ENCODE measurements at places on chromosomes 1 and 21.

GRCh38 chr1:248837045-248837780 is 811 bp upstream of the ZNF672 start:
- H3K27me3 ChIP-seq: no peaks in the 10 kb centered on the region
- peaks cover 32% of the 10 kb centered on the region for H3K4me1 ChIP-seq
- peak overlapping the region; percentile 97 for H3K27ac ChIP-seq

- H3K36me3 ChIP-seq: no peaks in the 10 kb centered on the region
- H3K27ac ChIP-seq: no peak overlapping the region
- no peaks in the 10 kb centered on the region for H3K4me1 ChIP-seq
These were observed 9.0 kb upstream of the RPTN start for GRCh38 chr1:152167835-152168534.

DNA sequence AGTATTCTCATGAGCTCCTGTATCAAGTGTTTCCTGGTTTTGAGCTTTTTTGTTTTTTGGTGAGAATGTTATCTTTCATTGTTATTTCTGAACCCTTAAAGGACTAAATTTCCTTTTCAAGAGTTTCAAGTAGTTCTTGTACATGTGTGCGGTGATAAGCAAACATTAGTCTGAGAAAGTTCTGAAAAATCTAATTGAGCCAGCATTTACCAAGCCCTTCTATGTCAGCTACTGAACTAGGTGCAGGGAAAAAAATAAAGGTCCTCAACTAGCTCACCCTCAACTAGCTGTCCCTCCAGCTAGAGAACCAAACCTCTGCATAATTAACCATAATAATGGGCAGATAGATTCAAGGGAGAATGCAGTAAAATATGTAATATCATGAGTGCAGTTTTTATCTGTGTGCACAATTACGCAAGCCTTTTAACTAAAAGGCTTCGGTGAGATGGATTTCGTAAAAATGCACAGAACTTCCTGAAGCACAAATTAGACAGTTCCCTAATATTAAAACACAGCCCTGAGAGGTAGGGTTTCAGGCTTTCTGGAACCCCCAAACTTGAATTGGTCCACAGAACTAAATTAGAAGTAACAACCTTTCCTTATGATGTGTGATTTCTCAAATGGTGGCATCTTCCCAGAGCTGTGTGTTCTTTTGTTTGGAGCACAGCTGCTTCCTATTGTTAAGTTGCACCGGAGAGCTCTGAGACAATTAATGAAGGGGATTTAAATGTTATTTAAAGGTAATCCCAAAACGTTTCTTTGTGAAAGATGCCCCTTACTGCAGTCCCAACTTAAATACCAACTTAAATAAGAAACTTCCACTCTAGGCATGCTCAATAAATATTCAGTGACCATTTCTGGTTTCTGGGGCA is 165.8 kb downstream of the NFIA start:
- H3K4me1 ChIP-seq: peaks cover 47% of the 10 kb centered on the region
- H3K27ac ChIP-seq: no peak overlapping the region
- H3K36me3 ChIP-seq: no peaks in the 10 kb centered on the region
- no peaks in the 10 kb centered on the region for H3K27me3 ChIP-seq
- DNase-seq: no peak

- H3K27ac ChIP-seq: no peak overlapping the region
- H3K4me3 ChIP-seq: no peak overlapping the region
- H3K27me3 ChIP-seq: peaks cover 16% of the 10 kb centered on the region
- no peak for DNase-seq
These were observed 96.8 kb upstream of the RUNX3 start for GRCh38 chr1:25026730-25027450.

GRCh38 chr1:115275216-115275615 is 62.8 kb downstream of the NGF start:
- no peaks in the 10 kb centered on the region for H3K36me3 ChIP-seq
- H3K27ac ChIP-seq: no peak overlapping the region
- H3K4me3 ChIP-seq: no peak overlapping the region

DNA sequence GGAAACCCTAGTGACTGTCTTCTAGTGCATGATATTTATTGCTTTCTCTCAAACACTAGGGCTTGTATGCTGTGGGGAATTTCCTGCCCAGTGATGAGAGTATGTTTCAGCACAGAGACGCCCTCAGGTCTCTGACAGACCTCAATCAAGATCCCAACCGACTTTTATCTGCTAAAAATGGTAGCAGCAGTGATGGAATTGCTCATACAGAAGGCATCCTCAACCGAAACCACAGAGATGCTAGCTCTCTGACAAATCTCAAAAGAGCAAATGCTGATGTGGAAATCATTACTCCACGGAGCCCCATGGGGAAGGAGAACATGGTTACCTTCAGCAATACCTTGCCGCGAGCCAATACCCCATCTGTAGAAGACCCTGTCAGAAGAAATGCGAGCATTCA is 41.3 kb downstream of the PLPPR4 start:
- H3K4me1 ChIP-seq: no peaks in the 10 kb centered on the region
- no peak for DNase-seq
- no peak overlapping the region for H3K27ac ChIP-seq

GRCh38 chr1:241536304-241536703 is 4.1 kb downstream of the KMO start:
- no peaks in the 10 kb centered on the region for H3K36me3 ChIP-seq
- no peak for DNase-seq
- peaks cover 3% of the 10 kb centered on the region for H3K27me3 ChIP-seq
- H3K27ac ChIP-seq: no peak overlapping the region
- no peaks in the 10 kb centered on the region for H3K4me1 ChIP-seq

- H3K4me3 ChIP-seq: no peak overlapping the region
- no peaks in the 10 kb centered on the region for H3K27me3 ChIP-seq
- no peak overlapping the region for H3K27ac ChIP-seq
- peaks cover 74% of the 10 kb centered on the region for H3K36me3 ChIP-seq
These were observed 31.7 kb downstream of the ARHGAP29 start for GRCh38 chr1:94205639-94206038.

DNA sequence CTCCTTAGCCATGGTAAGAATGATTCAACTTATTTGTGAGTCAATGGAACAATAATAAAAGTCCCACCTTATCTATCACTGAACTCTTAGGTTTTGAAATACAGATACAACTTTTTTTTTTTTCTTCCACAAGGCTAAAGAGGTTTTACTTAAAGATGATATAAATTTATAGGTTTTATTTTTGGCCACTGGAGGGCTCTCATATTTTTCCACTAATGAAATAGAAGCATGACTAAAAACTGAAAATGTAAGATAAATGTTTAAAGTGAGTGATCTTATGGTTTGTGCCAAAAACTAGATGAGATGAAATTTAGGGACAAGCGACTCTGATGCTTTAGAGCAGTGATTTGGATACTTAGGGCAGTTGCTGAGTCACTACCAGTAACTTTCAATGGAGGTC is 499.0 kb downstream of the NUF2 start:
- no peaks in the 10 kb centered on the region for H3K36me3 ChIP-seq
- no peak overlapping the region for H3K27ac ChIP-seq
- H3K4me1 ChIP-seq: peaks cover 2% of the 10 kb centered on the region
- no peaks in the 10 kb centered on the region for H3K27me3 ChIP-seq
- H3K4me3 ChIP-seq: no peak overlapping the region
- no peak for DNase-seq

DNA sequence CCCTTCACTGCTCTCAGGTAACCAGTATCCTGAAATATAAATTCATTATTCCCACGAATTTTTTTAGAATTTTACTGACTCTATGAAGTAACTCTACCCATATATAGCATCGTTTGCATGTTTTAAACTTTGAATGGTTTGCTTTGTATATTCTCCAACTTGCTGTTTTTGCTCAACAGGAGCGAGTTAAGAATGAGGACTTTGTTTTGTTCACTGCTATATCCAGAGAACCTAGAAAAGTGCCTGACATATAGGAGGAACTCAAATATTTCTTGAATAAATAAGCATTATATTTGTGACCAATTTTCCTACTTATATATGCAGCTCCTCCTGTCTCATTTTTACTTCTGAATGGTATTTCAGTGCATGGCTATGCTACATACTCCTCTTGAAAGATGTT is 43.4 kb downstream of the NUF2 start:
- no peaks in the 10 kb centered on the region for H3K36me3 ChIP-seq
- H3K27ac ChIP-seq: no peak overlapping the region
- no peak for DNase-seq
- H3K4me3 ChIP-seq: no peak overlapping the region
- no peaks in the 10 kb centered on the region for H3K27me3 ChIP-seq
- H3K4me1 ChIP-seq: no peaks in the 10 kb centered on the region

GRCh38 chr1:209882942-209883340 is 55.1 kb upstream of the SYT14 start:
- H3K36me3 ChIP-seq: no peaks in the 10 kb centered on the region
- no peak for DNase-seq
- H3K27ac ChIP-seq: no peak overlapping the region
- no peaks in the 10 kb centered on the region for H3K4me1 ChIP-seq
- H3K27me3 ChIP-seq: peaks cover 8% of the 10 kb centered on the region
- no peak overlapping the region for H3K4me3 ChIP-seq

DNA sequence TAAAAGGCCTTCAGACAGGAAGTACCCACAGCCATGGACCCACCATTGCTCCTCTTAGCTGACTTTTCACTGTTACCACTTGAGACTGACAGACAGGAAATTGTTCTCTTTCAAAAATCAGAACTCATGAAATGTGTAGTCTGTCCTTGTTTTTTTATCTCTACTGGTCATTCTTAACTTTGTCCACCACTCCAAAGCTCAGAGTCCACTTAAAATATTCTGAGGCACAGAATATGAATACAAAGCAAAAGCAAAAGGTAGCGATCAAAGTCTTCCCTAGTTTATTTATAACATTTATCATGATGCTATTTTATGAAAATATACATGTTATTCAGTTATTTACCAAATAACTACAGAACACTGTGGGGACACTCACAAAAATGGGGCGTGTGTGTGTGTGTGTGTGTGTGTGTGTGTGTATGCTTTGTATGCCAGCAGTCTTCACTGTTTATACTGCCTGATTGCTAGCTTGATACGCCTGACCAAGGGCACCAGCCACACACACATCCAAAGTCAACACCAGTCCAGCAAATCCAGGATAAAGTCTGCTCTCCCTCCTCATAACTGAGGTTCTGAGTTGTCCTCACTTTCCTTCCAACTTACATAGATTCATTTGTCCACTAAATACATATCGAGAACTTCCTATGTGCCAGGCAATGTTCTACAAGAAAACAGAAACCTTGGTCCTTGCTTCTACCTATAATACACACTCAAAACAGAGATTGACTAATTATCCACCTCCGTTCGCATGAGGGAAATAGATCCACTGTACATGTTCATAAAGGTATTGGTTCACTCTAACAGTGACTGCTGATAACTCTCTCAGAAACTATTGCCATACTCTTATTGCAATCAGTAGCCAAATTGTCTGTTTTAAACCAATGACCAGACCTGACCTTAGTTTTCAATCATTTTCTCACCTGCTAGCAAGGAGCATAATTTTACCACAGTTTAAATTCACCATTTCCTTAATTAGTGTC is 79.4 kb downstream of the ERICH3 start:
- H3K27me3 ChIP-seq: no peaks in the 10 kb centered on the region
- H3K36me3 ChIP-seq: no peaks in the 10 kb centered on the region
- H3K27ac ChIP-seq: no peak overlapping the region
- H3K4me3 ChIP-seq: no peak overlapping the region
- no peak for DNase-seq
- H3K4me1 ChIP-seq: no peaks in the 10 kb centered on the region

DNA sequence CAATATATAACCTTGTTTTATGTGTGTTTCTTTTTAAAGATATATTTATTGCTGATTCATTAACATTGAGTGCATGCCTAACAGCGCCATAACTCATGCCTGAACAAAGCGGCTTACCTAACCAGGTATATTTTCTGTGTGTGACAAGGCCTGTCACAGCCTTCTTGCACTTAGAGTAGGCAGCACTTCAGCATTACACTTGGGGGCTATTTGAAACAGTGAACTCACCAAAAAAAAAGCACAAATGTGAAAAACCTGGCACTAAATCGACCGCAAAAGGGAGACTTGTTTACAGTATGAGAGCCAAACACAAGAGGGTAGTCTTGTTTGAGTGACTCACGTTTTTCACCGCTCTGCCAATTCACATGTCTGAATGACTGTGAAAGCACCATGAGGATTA is 111.7 kb downstream of the DISP1 start:
- H3K36me3 ChIP-seq: no peaks in the 10 kb centered on the region
- DNase-seq: no peak
- no peaks in the 10 kb centered on the region for H3K27me3 ChIP-seq
- peak overlapping the region; percentile 17 for H3K4me3 ChIP-seq

DNA sequence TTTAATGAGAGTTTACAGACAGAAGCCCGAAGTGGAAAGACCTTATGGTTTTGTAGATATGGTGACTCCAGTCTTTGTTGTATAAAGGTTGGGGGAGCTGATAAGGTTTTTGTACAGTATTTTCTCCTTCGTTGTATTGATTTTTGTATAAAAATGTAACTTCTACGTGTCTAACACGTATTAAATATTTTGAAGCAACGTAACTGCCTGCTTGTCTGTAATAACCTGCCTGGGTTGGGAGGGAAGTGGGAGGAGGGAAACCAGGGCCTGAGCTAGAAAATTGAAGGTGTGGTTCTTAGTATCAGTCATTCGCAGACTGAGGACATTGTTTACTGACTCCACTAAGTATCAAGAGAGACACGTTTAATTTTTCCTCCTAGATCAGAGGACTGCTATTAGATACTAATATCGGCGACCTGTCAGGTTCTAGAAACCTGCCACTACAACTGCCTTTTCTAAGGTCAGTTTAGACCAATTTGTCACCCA is 2.2 kb downstream of the IER5 start:
- H3K27me3 ChIP-seq: no peaks in the 10 kb centered on the region
- peaks cover 52% of the 10 kb centered on the region for H3K4me1 ChIP-seq
- H3K4me3 ChIP-seq: peak overlapping the region; percentile 91
- H3K36me3 ChIP-seq: no peaks in the 10 kb centered on the region
- H3K27ac ChIP-seq: peak overlapping the region; percentile 97
- DNase-seq: no peak
